ENCODE measurements at places on chromosomes 12 and 14. TPM values are rescaled to one million over a fixed set of nuclear protein-coding genes. Genes with fewer than 3 reads are reported as not detected.

DNA sequence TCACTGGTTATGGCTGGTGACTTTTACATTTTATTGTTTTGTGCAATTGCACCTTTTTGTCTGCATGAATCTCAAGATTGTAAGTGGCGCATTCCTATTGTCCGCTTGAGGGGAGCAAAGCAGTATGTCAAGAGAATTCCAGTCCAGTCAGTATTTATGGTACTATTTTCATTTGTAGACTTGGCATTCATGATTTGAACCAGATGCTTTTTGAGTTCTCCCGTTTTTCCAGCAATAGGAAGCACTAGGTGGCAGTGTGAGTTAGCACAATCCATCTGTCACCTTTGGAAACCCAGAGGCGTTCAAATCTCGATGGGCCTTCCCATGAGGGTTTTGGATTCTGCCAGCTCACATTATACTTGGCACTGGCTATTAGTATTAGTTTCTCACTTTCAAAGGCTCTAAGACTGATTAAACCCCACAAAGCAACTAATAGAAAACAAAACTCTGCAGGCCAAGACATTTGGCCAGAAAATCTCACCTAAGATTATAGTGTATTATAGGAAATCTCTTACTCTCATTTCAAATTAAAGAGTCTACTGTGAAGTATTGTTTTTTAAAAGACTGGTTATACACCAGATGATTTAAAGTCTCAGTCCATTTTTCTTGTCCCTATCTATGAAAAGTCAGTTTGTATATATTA is 2.2 kb downstream of the DACT1 start:
- peak; percentile 73 for DNase-seq

- DNase-seq, result no peak
Measured at GRCh38 chr12:129063600-129063999, 210.3 kb downstream of the GLT1D1 start.

DNA sequence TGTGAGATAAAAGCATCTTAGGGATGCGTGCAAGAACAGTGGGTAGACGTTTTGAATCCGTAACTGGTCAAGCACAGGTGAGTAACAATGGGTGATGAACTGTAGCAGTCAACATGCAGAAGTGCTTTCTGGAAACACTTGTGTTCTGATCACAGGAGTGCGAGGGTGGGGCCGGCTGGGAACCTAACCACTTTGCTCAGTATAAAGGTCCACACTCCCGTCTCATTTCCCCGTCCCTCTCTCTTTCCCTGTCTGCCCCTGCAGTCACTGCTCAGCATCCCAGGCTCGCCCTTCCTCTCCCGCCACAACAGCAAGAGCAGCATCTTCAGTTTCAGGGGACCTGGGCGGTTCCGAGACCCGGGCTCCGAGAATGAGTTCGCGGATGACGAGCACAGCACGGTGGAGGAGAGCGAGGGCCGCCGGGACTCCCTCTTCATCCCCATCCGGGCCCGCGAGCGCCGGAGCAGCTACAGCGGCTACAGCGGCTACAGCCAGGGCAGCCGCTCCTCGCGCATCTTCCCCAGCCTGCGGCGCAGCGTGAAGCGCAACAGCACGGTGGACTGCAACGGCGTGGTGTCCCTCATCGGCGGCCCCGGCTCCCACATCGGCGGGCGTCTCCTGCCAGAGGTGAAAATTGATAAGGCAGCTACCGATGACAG is 127.1 kb downstream of the FIGNL2 start:
- DNase-seq, result no peak

- DNase-seq, result no peak
Measured at GRCh38 chr12:105761075-105761474, 377.7 kb downstream of the NUAK1 start.

GRCh38 chr12:48824112-48824511 is 5.8 kb downstream of the CACNB3 start:
- no peak for DNase-seq

DNA sequence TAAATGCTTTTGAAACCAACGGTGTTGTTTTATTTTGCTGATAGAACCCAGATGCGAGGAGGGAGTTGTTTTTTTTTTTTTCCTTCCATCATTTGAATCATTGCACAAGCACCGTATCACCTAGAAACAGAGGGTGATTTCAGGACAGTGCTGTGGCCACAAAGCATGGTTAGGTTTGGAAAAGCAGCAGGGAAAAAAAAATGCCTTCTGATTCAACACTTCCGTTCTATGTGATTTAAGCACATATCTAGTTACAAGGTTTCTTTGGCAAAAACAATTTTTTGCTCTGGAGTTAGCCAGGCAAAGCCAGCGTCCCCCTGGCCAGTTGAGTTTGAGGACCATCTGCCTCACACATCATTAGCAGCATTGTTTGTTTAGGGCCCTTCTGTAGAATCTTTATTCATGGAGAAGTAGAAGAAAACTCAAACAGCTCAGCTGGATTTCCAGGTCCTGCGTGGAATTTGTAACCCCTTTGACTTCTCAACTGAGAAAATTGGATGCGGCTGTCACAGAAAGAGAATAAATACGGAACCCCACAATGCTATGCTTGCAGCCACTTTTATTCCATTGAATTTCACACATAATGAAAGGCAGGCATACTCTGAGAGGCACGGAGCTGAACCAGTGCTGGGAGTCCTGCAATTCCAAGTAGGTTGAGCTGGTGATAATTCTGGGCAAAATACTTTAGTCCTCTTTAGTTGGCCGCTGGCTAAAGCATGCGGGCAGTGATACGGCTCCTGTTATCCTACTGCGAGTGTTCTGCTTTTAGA is 17.0 kb upstream of the WNT5B start:
- no peak for DNase-seq

- no peak for DNase-seq
Measured at GRCh38 chr12:25377469-25378177, 126.9 kb upstream of the KRAS start.

- DNase-seq, result no peak
Measured at GRCh38 chr12:1719139-1719538, 28.3 kb downstream of the ADIPOR2 start.

- no peak for DNase-seq
Measured at GRCh38 chr14:28764257-28765160, 2.1 kb upstream of the FOXG1 start.

DNA sequence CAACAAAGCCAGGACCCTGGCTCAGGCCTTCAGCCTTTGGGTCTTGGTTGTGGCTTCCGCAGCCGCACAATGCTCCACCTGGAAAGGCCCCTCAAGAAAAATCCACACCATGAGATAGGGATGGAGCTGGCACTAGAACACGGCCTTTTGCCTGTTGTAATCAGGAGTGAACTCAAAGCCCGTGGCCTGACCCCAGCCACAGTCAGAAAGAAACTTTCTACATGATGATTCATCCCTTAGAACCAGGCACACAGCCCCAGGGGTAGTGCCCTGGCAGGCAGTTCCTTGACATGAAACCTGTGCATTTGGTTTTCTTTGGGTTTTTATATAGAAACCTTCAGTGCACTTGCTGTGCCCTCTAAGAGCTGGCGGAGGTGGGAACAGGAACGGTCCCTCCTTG is 5.1 kb downstream of the CLMN start:
- no peak for DNase-seq

DNA sequence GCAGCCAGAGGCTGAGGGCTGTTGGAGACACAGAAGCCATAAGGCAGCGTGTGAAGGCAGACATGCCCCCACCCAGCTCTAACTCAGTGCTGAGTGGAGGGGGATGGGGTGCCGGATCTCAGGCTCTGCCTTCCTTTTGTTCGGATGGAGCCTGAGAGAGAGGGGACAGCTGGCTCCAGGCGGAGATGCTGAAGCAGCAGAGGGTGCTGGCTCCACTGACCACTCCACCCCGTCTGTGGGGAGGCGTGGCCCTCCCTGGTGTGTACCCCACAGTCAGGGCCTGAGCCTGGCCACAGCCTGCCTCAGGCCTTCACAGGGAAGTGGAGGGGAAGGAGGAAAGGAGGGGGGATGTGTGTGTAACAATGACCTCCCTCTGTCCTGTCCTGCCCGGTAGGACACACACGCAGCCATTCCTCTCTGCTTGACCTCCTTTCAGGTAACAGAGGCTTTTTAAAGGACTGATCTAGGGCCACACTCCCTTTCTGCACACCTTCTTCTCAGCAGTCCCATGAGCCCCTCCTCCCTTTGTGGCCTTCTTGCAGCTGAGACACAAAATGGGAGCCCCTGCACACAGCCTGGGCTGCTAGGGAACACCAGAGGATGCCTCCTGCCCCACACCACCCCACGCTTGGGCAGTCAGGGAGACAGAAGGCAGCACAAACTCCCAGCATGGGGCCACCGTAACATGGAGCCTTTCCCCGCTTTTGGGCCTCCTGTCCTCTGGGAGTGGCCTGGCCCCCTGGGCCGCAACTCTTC is 9.6 kb upstream of the ENDOU start:
- DNase-seq, result no peak

- no peak for DNase-seq
Measured at GRCh38 chr12:49678711-49679110, 28.5 kb downstream of the FMNL3 start.

- no peak for DNase-seq
Measured at GRCh38 chr14:99541677-99542470, 60.7 kb downstream of the CCNK start.

DNA sequence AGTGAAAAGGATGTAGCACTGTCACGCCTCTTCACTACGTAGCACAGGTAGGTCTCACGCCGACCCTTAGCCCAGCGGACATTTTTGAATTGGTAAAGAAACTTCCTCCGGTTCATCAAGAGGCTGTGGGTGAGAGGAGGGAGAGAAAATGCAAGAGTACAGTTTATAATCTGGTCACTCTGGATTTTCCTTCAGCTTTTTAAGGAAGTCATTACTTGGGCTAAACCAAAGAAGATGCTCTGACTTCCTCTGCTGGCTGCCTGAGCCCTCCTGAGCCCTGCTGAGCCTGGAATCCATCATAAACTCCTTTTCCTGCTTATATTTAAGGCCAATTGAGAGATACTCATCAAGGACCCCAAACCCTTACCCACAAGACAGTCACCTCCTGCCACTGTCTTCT is 5.8 kb downstream of the AICDA start:
- DNase-seq, result no peak

DNA sequence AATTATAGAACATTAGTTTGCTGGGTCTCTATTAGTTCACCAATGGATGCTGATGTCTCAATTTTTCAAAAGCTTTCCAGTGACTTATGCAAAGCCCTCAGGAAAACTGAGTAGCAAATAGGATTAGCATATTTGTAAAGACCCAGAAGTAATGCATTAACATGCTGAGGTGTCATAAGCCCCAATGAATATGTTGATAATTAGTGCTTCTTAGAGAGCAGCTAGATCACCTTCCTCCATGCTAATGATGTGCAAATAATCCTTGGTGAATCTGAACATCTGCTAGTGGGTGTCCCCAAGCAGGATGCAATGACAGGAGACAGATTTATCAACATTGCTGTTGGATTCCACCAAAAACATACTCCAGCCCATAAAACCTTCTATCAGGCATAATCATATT is 19.0 kb downstream of the IFNG start:
- no peak for DNase-seq

- no peak for DNase-seq
Measured at GRCh38 chr12:48329199-48329939, 21.4 kb downstream of the ZNF641 start.

- DNase-seq, result no peak
Measured at GRCh38 chr14:51095854-51096823, 1.2 kb upstream of the TRIM9 start.

GRCh38 chr14:96203635-96204034 is 1.0 kb upstream of the BDKRB2 start:
- DNase-seq, result no peak

DNA sequence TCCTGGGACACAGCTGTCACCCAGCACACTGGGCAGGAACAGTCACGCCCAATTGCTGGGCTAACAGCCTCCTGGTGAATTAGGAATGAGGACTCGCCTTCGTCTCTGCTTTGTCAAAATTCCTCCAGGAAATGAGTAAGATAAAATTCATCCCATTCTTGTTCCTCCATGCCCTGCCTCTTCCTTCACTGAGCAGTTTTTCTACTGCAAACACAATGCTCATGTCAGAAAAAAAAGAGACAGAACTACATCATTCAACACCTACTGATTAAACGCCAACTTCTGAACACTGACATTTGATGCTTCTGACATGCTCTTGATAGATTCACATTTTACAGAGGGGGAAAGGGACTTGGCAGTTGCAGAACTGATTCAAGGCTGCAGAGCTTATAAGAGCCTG is 37.5 kb upstream of the DTX1 start:
- DNase-seq, result no peak

DNA sequence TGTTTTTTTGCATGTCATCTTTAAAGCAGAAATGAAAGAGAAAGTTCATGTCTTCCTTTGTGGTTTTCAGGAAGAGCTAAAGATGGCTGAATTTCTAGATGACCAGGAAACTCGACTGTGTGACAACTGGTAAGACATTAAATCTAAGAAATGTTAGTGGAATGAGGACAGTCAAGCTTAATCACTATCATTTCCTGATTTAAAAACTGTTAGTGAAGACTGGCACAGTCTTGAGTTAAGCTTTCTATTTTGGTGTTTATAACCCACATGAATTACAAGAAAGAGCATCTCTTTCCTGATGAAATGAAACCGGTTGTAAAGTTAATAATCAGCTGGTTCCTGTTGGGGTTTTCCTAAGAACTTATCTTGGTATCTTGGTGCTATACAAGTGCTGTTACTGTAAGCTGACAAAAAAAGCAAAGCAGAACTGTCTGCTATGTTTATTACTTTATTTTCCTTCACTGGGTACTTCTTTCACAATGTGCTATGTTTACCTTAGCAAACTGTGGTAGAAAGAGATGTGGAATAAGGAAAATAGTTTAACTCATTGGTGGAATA is 5.2 kb downstream of the TRAFD1 start:
- DNase-seq, result no peak

DNA sequence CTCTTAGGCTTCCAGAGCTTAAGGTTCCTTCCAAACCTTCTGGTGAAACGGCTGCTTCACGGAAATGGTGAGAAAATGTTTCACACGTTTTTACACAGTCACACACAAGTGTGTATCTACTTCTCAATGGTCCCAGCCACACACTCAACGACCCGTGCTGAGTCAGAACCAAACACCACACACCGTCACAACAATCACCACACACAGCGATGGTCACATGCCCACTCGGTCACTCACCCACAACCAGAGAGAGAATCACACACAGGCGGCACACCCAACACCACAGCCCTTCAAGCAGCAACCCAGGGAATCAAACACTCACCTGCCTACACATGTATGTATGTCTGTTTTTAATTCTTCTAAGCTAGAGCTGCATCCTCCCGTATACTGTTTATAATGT is 12.6 kb upstream of the PLEKHD1 start:
- DNase-seq, result no peak

Gene SMCO3
- polyA plus RNA-seq, result 3.6 TPM

Gene WNT5B
- 7.2 TPM for polyA plus RNA-seq

Gene ALDH2
- 113 TPM for polyA plus RNA-seq

Gene CCDC197
- polyA plus RNA-seq, result not detected

Gene CRACR2A
- 1.4 TPM for polyA plus RNA-seq

Gene GUCY2C
- 0.58 TPM for polyA plus RNA-seq

Gene PXMP2
- 61.2 TPM for polyA plus RNA-seq

Gene SERPINA10
- 0.12 TPM for polyA plus RNA-seq

Gene TDG
- 58.4 TPM for polyA plus RNA-seq

Gene TSPAN19
- polyA plus RNA-seq, result 0.94 TPM

Gene TPH2
- polyA plus RNA-seq, result not detected

Gene MMP17
- polyA plus RNA-seq, result 2.4 TPM

Gene MARS1
- 112 TPM for polyA plus RNA-seq

Data from right renal pelvis (tissue), 4 donors.